Activated naive CD4-positive, alpha-beta T cell treated with anti-CD3 and anti-CD28 coated beads for 36 hours (primary cell): ENCODE measurements at places on chromosomes 12 and 14.

DNA sequence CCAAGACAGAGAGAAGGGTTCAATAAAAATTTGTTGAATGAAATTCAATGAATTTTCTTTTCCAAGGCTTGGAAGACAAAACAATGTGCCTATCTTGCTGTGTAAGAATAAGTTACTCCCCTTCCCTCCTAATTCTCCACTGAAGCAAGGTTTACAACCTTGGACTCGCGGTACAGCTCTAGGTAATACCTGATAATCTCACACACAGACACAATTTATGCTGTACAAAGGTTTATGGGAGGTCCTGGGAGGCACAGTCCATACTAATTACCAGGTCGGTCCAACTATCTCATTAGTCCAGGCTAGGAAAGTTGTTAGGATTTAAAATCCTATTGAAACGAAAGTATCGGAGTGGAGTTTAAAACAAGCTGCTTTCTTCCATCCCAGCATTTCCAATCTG, 42.6 kb downstream of the NELL2 start:
- DNase-seq = no peak

DNA sequence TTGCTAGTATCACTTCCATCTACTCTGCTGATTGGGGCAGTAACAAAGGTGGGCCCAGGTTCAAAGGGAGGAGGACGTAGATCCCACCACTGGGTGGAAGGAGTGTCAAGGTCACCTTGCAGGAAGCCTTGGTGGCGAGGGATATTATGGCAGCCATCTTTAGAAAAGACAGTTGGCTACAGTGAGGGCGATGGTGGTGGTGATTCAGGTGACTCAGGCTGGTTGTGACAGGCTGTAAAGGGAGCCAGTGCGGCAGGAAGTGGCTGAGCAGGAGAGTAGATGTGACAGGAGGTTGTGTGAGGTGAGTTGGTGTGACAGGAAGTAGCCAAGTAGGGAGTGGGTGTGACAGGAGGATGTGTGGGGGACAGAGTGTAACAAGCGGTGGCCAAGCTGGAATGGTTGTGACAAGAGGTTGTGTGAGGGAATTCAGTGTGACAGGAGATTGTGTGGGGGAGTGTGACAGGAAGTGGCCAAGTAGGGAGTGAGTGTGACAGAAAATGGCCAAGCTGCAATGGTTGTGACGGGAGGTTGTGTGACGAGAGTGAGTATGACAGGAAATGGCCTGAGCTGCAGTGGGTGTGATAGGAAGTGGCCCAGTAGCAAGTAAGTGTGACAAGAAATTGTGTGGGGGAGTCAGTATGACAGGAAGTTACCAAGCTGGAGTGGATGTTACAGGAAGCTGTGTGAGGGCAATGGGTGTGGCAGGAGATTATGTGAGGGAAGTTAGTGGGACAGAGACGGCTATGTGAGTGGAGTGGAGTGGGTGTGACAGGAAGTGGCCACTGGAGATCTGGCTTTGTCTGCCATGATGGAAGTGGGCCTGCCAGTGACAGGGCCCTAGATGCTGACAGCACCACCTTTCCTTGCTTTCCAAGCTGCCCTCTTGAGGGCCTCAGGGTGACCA, 136.5 kb upstream of the MYL2 start:
- DNase-seq = peak; percentile 88

DNA sequence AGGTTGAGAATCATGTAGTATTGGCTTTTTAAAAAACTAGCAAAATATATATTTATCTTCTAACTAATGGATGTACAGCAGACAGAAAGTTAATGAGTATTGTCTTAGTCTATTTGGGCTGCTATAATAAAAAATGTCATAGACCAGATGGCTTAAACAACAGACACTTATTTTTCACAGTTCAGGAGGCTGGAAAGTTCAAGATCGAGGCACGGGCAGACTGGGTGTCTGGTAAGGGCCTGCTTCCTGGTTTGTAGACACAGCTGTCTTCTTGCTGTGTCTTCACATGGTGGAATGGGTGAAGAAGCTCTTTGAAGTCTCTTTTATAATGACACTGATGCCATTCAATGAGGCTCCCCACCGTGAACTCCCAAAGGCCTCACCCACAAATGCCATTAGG, 70.1 kb upstream of the KRR1 start:
- no peak for DNase-seq

DNA sequence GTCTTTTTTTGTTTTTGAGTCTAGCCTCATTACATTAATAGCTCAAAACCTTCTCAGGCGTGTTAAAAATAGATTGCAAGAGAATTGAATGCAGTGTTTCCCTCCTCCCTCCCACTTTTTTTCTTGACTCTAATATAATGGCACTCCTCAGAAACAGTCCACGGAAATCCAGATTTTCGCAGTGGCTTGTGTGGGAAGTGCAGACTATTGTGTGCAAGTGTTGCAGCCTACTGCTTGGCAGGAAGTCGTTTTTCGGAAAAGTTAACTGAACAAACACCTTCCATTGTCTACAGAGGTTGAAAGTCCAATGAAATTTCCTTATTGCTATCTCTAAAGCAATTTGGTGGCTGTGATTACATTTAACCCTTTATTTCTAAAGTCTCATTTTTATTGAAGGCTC, 147.9 kb upstream of the E2F7 start:
- no peak for DNase-seq

DNA sequence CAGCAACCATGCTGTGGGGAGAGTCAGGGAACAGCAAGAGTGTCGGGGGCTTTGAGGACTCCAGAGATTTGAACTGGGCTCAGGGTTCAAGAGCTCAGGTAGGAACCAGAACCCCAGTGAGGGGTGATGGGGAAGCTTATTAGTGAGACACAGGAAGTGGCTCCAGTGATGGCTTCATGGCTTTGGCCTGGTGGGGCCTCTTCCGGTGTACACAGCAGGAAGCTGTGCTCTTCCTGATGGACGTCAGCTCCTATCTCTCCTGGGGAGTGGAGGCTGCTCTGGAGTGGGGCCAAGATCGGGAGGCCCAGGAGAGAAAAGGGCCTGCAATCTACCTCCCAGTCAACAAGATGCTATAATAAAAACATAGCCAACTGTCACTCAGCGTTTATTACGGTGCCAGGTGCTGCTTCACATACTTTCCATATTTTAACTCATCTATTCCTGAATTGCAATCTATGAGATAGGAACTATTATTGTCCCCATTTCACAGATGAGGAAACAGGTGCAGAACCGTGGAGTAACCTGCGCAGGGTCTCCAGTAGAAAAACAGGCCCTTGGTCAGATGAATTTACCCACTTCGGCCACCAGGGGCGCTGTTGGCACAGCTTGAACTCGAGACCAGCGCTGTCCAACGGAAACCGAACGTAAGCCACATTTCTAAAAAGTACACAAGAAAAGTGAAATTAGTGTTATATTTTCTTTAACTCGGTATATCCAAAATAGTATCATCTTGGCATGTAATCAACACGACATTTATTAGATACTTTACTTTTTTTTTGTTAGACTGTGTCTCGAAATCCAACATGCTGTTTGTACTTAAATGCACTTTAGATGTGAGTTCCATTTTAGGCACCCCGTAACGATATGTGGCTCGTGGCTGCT, 63.6 kb upstream of the DLK1 start:
- DNase-seq = peak; percentile 75

DNA sequence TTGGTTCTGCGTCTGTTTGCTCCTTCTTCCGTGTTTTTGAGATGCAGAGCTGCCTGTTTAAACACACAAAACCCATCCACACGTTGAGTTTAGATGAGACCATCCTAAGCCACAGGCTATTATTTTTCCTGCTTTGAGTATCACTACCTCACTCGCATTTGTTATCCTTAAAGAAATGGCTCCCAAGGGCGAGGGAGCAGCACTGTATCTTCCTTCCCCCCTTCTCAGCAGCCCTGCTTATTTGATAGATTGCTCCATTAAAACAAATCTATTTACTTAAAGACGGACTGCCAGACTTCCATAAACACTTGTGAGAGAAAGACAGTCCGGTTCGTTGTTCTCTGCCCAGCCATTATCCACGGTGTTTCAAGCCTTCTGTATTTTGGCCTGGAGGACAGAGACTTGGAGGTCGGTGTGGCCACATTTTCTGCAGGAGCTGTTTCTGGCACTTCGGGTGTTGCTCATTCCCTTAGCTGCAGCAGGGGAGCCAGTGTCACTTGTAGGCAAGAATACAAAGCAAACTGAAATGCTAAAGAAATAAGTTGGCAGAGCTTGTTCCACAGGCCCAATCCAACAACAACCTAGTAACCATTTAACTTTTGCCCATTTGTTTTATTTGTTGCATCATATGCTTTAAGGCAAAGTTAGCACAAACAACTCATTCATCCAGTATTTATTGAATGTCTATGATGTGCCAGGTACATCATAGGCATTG, 275.4 kb downstream of the TTC6 start:
- DNase-seq = no peak

GRCh38 chr12:94140556-94140955, 7.8 kb upstream of the PLXNC1 start:
- peak; percentile 61 for DNase-seq

GRCh38 chr12:112178796-112179195, 53.4 kb downstream of the TRAFD1 start:
- no peak for DNase-seq

DNA sequence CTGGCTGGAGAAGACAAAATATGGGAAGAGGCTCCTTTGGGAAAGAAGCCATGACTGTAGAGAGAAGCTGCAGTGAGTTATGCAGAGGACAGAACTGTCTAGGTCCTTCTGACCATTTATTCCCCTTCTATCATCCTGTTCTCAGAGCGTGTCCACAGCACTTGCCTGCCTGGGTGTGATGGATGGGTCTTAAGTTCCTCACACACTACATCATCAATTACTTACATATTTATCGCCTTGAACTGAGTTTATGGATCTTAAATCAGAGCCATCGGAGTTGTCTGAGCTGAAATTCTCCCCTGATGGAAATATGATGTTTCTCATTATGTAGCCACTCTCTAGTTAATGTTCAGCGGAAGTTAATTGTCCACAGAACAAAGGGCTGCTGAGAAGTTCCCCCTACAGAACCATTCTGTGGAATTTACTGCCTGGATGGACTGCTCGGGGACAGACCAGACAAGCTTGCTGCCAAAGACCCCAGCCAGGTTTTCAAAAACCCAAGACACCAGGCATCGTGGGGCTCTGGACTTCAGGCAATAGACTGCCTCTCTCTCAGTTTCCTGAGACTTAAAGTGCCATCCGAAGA, 232.5 kb upstream of the NOS1 start:
- no peak for DNase-seq

DNA sequence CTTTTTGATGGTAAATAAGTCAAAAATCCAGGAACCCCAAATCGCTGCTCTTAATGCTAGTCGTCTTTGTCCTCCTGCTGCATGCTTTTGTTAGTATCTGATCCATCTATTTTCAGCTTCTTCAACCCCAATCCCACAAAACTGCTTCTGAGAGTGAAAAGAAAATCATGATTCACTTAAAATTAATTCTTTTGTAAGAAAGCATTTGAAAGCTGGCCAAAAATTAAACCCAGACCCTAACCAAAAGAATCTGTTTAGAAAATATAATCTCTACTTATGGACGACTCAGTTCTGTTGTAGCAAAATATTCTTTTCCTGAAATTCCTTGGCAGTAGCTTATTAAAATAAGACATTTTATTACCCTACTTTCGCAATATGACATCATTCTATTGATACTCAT, 443.6 kb upstream of the SYT1 start:
- no peak for DNase-seq

DNA sequence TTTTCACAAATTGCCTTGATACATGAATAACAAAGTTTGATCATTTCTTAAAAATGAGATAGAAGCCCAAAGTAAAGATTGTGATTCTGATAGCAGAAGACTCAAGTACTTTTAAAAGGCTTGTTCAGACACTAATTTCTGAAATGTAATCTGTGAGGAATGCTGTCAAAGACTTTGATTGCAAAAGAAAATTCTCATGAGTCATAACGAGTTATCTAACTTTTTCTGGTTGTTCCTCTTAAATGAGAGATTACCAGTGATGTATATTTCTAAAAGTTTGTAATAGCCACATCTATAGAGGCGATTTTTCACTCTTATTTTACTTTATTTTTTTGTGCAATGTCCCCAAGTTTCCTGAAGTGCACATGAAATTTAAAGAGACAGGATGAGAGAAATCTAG, 7.0 kb downstream of the PYGL start:
- DNase-seq = no peak

- no peak for DNase-seq
These were observed 165.4 kb downstream of the DERA start for GRCh38 chr12:16076557-16076956.

DNA sequence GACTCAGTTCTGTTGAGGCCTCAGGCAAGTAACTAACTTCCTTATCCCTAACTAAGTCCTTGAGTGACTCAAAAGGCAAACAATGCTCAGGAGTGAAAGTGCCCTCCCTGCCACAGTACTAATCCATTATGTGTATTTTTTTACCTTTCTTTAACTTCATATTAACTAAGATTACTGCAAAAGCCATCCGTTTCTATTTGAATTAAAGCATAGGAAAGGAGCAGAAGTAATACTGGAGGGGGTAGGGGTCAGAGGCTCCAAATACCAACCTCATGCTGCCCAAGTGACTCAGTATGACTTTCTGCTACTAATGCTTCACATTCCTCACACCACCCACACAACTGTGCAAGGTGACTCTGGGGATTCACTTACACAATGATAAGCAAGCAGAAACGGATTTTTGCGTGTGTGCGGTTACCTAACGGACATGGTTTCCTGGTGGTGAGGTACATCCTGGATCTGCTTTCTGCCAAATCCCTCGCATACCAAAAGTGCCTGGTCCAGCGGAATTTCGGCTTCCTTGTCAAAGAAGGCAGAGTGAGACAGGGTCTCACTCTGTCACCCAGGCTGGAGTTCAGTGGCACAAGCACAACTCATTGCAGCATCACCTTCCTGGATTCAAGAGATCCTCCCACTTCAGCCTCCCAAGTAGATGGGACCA, 25.1 kb downstream of the MOK start:
- DNase-seq = peak; percentile 46

DNA sequence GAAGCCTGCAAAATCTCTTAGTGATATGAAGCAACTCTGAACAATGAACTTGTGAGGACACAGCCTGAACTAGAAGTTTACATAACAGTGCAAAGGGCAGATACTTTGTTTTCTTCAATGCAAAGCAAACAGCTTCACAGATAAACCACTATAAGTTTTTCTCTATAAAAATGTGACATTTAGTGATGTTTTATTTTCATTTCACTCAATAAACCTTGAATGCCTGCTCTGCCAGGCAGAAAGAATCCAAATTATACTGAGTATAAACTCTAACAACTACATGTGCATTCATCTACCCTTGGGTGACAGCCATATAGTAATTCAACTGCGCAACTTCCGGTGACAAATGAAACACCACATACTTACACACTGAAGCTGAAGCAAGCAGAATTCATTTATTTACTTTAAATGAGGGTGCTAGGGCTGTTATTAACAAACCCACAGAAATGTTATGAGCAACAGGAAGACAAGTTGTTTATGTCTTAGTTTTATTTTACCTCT, 10.3 kb downstream of the DCP1B start:
- DNase-seq = no peak
